ENCODE measurements at places on chromosomes 2 and 18.

DNA sequence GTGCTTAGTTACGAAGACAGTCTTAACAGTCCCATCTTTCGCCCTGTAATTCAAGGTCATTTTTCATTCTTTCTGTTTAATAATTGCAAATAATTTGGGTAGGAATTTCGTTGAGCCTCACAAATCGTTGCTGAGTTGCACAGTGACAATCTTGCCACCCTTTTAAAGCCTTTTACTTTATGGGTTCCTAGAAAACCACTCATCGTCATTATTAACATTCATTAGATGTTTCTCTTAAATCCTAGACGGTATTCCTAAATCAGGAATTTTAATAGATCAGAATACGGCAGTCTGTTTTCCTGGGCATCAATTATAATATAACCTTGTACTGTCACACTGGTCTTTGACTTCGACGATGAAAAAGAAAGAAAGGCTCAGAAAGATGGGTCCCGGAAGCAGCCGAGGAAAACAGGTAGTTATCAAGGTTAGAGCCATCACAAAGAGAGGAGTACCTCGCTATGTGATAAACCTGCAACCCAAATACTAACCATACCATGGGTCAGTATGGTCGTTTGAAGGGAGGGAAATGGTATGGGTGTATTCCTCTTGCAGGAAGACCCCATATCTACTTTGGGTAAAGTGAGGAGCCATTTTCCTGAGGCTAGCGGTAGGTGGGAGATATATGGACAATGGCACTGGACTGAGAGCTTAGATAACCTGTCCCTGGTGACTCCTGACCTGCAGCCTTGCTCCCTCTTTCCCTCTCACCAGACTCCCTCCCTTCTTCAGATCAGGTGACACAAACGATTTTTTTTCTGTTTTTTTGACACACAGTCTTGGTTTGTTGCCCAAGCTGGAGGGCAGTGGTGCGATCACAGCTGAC is 981 bp upstream of the SF3B1 start:
- DNase-seq = no peak

- DNase-seq = peak; percentile 62
These were observed 46.8 kb upstream of the FAM98A start for GRCh38 chr2:33645861-33646260.

GRCh38 chr18:67665266-67665665 is 148.7 kb upstream of the DSEL start:
- no peak for DNase-seq

DNA sequence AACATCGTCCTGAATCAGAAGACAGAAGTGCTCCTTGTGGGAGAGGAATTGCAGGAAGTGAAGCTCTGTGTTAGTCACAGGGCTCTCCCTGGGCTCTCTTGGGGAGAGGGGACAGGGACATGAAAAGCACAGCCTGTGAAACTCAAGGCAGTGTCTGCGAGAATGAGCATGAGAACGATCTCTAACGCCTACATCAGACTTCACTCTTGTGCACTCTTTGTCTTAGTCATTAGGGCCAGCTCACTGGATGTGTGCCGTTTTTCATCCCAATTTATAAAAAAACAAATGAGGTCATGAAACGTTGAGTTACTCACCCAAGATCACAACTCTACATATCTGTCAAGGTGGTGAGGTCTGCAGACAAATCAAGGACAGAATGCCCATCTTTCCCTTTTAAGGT is 27.0 kb upstream of the TWIST2 start:
- no peak for DNase-seq

GRCh38 chr2:45024600-45025291 is 15.5 kb upstream of the SIX2 start:
- DNase-seq = peak; percentile 97

DNA sequence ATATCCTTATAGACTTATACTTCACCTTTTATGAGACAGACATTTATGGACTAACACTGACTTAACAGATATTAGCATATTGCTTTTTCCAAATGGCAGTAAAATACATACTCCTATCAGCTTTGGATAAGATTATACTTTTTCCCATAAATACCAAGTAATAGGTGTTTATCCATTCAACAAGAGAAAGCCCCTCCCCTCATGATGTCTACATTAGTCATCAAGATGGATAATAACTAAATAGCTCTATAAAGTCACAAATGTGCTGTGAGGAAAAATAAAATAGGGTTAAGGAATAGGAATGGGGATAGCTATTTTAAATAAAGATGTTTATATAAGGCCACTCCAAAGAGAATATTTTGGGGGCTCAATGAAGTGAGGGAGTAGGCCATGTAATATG is 39.4 kb downstream of the CSRNP3 start:
- no peak for DNase-seq

DNA sequence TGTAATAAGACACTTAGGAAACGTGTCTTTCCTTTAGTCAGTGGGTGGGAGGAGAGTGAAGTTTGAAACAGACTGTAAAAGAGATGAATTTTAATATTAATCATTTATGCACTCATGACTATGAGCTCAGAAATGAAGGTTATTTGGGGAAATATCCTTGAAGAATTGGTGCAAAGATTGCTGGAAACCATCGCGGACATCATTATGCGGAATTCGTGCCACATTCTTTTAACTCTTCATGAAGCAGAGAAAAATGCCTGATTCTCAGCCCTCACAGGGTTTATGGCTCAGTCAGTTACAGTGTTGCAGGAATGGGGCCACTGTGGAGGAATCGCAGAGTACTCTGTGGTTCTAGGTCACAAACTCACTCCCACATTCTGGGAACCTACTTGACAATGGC is 109.7 kb downstream of the RGPD3 start:
- DNase-seq = no peak

DNA sequence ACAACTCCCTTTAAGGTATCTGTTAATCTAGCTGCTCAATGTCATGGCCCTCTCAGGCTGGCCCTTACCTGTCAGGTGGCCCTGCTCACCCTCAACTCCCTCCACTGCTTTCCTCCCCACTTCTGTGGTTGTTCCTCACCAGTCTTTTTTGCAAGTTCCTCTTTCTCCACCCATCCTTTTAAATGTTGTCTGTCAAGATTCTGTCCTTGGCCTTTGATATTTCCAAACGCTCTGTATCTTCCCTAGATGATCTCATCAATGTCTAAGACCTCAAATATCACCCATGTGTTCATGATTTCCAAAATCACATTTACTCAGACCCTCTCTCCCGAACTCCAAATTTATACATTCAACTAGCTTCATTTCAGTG is 3.5 kb downstream of the PTPN2 start:
- no peak for DNase-seq

- DNase-seq = no peak
These were observed 374.8 kb upstream of the TRIB2 start for GRCh38 chr2:12341920-12342319.

DNA sequence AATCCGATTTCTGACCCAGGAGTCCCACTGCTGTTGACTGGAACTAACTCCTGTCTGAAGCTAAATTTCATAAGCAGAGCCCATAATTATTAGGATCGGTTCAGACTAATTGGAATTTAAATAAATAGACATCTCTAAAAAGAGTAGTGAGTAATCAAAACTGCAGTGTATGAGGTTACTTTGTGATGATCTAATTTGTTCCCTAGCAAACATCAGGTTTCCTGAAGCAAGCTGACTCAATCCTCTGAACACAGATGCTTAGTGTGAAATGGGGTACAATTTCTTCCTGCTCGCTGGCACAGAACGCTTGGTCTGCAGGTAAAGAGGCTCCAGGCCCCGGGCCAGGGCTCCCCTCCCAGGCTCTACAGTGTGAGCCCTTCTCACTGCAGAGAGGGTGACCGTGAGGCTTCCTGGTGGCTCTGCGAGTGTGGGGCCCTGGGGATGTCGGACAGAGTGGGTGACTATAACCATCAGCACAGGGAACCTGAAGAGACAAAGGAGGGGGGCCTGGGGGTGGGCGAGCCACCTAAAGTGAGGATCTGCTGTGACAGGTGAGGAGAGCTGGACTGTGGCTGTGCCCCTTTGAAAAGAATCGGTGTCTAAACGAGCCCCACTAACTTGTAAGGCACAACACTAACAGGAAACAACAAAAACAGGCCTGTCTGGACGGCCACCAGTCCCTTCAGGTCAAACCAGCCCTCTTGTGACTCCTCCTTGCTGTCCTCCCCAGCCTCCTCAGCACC is 20.2 kb downstream of the CHST10 start:
- no peak for DNase-seq

- DNase-seq = no peak
These were observed 10.3 kb downstream of the ITGA6 start for GRCh38 chr2:172437419-172438341.

- DNase-seq = peak; percentile 84
These were observed 13.3 kb downstream of the ATF2 start for GRCh38 chr2:175154661-175155082.

- no peak for DNase-seq
These were observed 47.1 kb downstream of the PLCL1 start for GRCh38 chr2:197851451-197851850.

DNA sequence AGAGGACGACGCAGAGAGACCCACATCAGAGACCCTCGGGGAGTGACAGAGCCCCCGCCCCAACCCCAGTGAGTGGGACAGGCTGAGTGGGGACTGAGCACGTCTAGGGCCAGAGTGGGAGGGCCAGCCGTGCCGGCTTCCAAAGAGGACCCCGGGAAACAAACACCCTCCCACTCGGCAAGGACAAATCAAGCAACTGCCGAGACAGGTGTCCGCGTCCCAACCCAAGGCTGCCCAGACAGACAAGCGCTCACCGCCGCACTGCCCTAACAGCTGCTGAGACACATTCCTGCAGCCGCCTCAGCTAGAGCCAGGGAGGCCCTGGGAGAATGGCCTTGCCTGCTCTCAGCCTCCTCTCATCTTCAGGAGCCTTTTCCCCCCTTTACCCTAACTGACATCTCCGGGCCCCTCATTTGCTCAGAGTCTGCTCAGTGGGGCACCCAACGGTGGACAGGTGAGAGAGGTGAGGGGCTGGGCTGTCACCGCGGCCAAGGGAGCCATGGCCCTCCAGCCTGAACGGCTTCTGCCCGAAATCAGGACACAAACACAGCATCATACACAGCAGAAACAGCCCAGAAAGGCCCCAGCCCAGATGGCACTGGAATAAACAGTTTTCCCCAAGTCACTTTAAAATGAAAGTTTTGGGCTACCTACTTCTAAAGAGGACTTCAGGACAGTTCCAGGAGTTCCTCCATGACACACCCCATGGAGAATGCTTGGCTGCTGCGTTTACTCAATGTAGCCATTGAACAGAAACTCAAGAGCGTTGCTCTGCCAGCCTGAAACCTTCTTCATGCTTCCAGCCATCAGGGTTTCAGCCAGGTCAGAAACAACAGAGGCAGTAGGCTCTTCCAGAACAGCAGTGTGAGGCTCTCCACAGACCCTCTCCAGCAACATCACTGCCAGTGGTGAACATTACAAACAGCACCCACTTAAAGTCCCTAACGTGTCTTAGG is 23.6 kb downstream of the SLC66A2 start:
- DNase-seq = no peak

GRCh38 chr2:60552851-60553494 is 481 bp downstream of the BCL11A start:
- no peak for DNase-seq

DNA sequence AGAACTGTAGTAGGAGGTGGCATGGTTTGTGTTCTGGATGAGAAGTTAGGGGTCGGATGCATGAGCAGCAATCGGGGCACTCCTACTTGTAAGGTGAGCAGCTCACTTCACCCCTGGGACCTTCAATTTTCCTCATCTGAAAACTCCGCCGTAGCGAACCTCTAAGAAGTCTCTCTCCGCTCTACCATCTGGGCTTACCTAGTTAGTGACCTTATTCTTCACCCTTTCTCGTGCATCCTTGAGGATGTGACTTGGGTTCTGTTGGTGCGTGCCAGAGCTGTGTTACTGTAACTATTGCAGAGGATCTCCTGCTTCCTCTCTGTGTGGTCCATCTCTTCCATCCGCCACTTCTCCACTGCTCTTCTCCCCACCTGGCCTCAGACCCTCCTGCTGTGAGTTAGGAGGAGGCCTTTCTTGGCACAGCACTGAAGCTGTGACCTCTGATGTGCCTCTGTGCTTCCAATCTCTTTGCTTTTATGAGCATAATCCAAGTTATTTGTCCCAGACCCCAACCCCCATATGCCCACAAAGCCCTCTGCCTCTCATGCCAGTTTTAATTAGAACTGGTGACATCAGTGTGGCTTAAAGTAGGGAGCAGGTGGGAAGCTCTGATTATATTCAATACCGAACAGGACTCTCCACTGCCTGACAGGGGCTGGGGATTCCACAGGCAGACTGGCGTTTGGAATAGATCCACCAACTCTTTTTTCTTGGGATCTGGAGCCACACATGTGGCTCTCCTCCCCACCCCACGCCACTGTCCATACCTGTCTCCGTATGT is 178.4 kb downstream of the BCL2 start:
- no peak for DNase-seq

DNA sequence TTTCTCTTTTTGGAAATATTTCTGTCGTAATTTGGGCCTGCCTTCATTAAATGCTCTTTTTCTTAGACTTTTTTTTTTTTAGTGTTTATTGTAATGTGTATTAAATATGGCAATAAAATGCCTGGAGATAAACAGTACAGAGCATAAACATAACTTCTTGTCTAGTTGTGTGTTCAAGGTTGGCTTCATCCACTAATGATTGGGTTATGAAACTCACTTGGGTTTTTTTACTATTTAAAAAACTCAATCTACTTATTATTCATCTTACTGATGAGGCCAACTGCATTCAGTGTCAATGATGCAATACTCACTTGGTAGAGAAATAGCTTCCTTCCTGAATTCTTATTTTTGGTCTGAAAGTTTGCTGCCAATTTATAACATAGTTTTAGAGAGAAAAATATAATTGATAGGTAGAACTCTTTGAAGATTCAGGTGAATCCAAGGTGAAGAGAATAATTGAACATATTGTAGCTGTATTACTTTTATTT is 144.2 kb upstream of the NABP1 start:
- peak; percentile 14 for DNase-seq

- peak; percentile 39 for DNase-seq
These were observed 132.5 kb downstream of the SPHKAP start for GRCh38 chr2:228048838-228049490.

DNA sequence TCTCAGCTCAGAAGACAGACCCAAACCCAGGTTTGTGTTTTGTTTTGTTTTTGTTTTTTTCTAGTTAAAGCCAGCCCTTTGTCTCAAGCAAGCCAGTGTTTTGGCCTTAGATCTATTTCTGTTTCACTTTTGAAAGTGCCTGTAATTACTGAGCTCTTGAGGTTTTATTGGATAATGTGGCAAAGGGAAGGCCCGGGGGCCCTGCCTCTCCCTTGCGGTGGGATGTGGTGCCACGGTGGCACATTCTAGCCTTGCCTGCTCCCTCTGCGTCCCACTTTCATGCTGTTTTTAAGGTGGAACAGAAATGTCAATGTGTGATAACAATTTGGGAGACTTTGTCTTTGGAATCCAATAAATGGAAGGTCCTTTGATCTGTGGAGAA is 2.5 kb downstream of the HPCAL1 start:
- DNase-seq = peak; percentile 62

DNA sequence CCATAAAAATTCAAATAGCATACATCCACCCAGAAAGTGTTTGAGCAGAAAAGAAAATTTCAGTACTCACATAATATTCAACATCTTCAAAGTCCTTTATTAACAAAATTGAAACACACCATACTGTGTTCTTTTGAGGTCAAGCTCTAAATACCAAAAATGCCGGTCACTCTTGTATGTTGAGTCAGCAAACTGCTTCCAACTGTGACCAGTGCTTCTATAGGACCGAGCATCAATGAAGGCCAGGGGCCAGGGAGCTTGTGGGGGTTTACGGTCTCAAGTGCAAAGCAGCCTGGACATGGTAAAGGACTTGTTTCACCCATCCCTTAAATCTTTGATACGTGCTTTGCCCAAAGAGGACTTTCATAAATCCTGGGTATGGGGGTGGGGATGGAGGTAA is 112.7 kb upstream of the REV1 start:
- no peak for DNase-seq
